ENCODE measurements at places on chromosomes 4 and X. TPM values are rescaled to one million over a fixed set of nuclear protein-coding genes. Genes with fewer than 3 reads are reported as not detected.

TBC1D9 gene
- 12.9 TPM for total RNA-seq

CXXC4 gene
- 1.6 TPM for total RNA-seq

TLR10 gene
- 0.08 TPM for total RNA-seq

SPANXB1 gene
- total RNA-seq = 2.2 TPM

ADH7 gene
- not detected for total RNA-seq

TACR3 gene
- total RNA-seq = not detected

CFI gene
- total RNA-seq = 202 TPM

GPR143 gene
- not detected for total RNA-seq

PAGE5 gene
- total RNA-seq = 37.9 TPM

SHROOM4 gene
- total RNA-seq = 0.08 TPM

STARD8 gene
- 3.1 TPM for total RNA-seq

MND1 gene
- 13.4 TPM for total RNA-seq
